ENCODE measurements at places on chromosomes 1 and 21.

DNA sequence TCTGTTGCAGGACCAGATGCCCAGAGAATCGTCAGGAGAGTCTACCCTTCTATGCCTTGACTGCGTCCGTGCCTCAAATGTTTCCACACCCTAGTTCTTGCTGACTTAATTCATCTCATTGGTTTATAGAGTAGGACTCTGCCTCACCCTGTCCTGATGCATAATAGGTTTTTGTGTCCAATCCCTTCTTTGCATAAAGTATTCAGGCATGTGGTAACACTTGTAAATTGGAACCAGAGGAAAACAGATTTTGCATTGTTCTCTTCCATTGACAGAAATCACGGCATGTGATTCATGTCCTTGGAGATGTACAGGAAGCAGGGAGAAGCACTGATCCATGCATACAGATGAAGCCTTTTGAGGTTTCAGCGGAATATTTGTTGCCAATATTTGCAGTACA is 29.5 kb downstream of the PLPPR5 start:
- peaks cover 32% of the 10 kb centered on the region for H3K4me1 ChIP-seq
- no peak overlapping the region for H3K27ac ChIP-seq
- H3K36me3 ChIP-seq, result no peaks in the 10 kb centered on the region
- no peaks in the 10 kb centered on the region for H3K27me3 ChIP-seq
- no peak overlapping the region for H3K4me3 ChIP-seq

DNA sequence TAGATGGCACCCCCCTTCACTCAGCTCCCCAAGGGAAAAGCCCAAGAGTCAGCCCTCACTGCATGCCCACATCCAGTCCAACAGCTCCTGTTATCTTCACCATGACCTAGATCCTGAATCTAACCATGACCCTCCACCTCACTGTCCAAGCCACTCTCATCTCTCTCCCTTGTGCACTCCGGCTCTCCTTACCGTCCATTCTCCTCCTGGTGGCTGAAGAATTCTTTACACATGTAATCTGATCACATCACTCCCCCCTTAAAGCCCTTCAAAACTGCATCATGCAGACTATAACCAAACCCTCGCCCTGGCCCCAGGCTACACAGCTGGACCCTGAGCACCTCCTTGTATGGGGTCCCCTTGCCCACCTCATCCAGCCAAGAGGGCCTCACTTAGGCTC is 14.0 kb upstream of the PAQR7 start:
- DNase-seq, result no peak
- no peak overlapping the region for H3K4me3 ChIP-seq
- peaks cover 4% of the 10 kb centered on the region for H3K27me3 ChIP-seq
- H3K27ac ChIP-seq, result peak overlapping the region; percentile 10
- peaks cover 48% of the 10 kb centered on the region for H3K36me3 ChIP-seq
- H3K4me1 ChIP-seq, result peaks cover 28% of the 10 kb centered on the region

- no peak overlapping the region for H3K27ac ChIP-seq
- DNase-seq, result no peak
- H3K4me3 ChIP-seq, result no peak overlapping the region
- peaks cover 1% of the 10 kb centered on the region for H3K4me1 ChIP-seq
Observed at GRCh38 chr1:64923294-64923718, 43.0 kb downstream of the JAK1 start.

GRCh38 chr1:159942632-159943277 is 2.7 kb downstream of the IGSF9 start:
- no peak overlapping the region for H3K27ac ChIP-seq
- peak overlapping the region; percentile 61 for H3K4me3 ChIP-seq
- H3K4me1 ChIP-seq, result peaks cover 70% of the 10 kb centered on the region
- peaks cover 13% of the 10 kb centered on the region for H3K27me3 ChIP-seq

All from nephron progenitor cell (in vitro differentiated cells).